ENCODE measurements at places on chromosomes 1 and 21.

- DNase-seq: peak; percentile 12
These were observed 51.1 kb downstream of the PHC2 start for GRCh38 chr1:33379631-33380354.

GRCh38 chr1:56439610-56440264, 139.6 kb downstream of the PLPP3 start:
- DNase-seq: no peak

DNA sequence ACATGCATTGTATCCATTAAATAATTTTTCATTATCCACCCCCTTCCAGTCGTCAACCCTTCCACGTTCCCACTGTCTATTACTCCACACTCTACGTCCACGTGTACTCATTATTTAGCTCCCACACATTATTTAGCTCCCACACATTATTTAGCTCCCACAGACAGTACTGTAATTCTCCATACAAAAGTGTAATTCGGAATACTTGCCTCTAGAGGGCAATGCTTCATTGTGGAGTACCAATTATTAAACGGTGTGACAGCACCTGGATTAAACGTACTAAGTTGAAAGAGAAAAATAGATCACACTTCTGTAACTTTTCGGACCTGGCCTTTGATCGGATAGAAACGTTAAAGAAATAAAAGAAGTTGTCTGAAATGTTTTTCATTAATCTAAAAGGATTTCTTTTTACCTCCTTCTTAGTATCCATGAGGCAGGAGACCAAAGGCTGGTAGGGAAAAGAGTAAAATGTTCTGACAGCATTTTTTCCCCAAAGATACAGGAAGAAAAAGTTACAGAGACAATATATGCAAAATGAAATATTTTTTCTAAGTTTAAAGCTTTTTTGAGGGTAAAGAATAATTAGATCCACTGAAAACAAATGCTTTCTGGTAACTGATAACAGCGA, 99.2 kb downstream of the LHX8 start:
- peak; percentile 12 for DNase-seq

GRCh38 chr1:231896806-231897205, 270.2 kb downstream of the DISC1 start:
- no peak for DNase-seq

- DNase-seq: no peak
These were observed 66.5 kb downstream of the AK4 start for GRCh38 chr1:65214340-65215027.

DNA sequence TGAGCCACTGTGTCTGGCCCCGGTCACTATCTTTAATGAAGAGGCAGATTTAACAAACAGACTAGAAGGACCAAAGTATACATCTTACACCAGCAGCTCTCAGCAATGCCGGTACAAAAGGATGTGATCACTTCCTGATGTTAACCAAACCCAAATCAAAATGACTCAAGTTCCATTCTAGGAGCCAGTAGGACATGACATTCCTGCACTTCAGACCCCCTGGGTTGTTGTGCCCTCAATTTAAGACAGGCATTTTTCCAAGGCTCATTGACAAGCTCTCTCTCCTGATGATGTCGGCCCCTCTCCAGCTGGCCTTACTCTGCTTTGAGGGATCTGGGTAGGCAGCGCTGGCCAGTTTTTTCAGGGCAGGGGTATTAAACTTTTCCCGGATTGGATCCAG, 35.1 kb downstream of the YARS1 start:
- no peak for DNase-seq

- DNase-seq: no peak
These were observed 4.7 kb downstream of the UROD start for GRCh38 chr1:45016767-45017166.

GRCh38 chr1:184469396-184469795, 82.6 kb downstream of the C1orf21 start:
- DNase-seq: no peak

GRCh38 chr1:71853360-71853759, 429.0 kb downstream of the NEGR1 start:
- DNase-seq: no peak

GRCh38 chr21:28480470-28480869, 512.2 kb downstream of the LTN1 start:
- no peak for DNase-seq

GRCh38 chr1:162902416-162902815, 41.4 kb upstream of the CCDC190 start:
- DNase-seq: peak; percentile 18

- DNase-seq: peak; percentile 19
These were observed 35.4 kb upstream of the ZNF281 start for GRCh38 chr1:200445213-200445612.

GRCh38 chr1:183363972-183364371, 54.2 kb downstream of the NMNAT2 start:
- DNase-seq: peak; percentile 98

DNA sequence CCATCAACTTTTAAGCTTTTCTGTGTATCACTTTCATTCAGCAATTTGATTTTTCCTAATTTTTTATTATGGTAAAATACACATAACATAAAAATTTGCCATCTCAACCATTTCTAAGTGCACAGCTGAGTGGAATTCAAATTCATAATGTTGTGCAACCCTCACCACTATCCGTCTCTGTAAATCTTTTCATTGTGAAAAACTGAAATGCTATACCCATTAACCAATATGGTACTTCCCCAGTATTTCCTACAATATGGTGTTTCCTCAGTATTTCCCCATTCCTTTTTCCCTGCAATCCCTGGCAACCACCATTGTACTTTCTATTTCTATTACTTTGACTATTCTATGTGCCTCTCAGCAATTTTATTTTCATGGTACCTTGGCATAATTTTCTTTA, 6.8 kb downstream of the STPG1 start:
- DNase-seq: peak; percentile 87

DNA sequence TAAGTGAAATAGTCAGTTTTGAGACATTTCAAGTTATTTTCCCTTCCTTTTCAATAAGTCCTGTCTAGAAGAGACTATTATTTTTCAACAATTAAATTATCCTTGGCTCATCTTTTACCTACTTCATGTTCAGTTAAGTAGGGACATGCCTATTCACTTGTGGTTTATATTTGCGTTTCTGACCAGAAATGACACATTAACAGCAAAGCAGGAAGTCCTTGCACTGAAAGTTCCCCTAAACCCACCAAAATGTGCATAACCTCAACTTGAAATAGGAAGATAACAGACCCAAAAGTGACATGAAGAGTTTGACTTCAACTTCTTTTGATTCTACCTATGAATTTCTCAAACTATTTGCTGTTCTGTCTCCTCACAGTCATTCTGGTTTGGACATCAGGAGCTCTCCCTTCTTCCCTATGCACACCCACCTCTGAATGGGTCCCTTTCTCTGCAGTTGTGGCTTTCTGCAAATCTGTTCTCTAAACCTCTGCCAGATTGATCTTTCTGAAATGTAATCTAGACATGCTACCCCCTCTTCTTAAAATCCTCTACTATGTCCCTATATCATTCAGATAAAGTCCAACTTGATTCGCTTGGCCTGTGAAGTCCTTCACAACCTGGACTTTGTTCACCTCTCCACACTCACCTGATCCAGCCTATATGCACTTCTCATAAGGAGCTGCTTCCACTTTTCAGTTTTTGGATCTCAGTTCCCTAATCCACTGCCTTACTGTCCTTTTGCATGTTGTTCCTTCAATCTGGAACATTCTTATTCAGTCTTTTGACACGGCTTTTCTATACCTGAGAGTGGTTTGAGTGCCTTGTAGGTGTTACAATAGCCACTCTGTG, 661.5 kb upstream of the ADGRL4 start:
- no peak for DNase-seq

- peak; percentile 70 for DNase-seq
These were observed 9.7 kb upstream of the LYST start for GRCh38 chr1:235876402-235876841.

- DNase-seq: no peak
These were observed 280.1 kb upstream of the ST6GALNAC5 start for GRCh38 chr1:76587212-76587611.

GRCh38 chr1:38127428-38127827, 80.8 kb upstream of the POU3F1 start:
- DNase-seq: no peak

GRCh38 chr1:36866169-36866814, 168.0 kb downstream of the GRIK3 start:
- no peak for DNase-seq

GRCh38 chr1:89578151-89578550, 53.5 kb downstream of the LRRC8B start:
- DNase-seq: no peak

DNA sequence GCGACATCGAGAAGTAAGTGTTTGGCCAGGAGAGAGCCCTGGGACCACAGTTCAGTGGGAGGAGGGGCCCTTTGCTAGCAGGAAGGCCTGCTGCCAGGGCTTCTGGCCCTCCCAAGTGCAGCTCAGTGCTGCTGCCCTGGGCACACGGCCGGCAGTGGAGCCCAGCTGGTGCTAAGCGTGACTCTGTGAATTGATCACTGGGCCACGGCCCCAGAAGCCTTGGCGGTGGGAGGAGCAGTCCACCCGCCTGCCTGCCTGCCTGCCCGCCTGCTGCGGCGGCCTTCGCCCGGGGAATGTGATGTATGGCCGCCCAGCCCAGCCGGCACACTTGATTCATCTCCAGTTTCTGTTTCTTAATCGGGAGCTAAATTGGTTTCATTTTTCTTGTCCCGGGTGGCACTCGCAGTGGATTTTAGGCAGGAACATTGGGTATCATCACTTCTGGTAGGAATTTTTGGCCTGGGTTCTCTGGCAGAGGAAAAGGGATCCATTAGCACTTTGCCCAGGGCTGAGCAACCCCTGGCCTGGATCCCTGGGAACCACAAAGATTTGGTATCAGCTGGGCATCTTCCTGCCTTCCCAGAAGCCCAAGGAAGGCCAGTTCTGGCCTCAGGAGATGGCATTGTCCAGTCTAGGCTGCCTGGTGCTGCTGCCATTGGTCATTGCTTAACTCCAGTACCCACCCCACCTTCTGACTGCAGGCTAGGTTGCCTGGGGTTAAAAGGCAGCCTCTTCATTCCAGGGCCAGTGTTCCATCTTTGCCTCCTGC, 28.6 kb downstream of the TMEM53 start:
- no peak for DNase-seq

DNA sequence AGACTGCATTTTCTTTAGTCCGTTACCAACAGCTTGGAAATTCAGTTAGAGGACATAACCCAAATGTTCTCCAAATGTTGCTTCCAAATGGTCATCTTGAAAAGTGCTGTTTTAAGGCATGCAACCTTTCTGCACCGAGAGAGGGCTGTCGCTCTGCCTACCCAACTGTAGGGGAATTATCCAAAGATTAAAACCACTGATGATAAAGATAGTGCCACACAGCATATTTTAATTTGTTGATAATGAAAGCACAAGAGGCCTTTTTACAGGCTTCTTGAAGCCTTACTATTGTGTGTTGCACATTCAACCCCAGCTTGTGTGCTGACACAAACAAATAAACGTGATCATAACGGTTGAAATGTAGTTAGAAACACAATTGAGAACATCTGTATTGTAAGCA, 121.5 kb downstream of the LMO4 start:
- no peak for DNase-seq

DNA sequence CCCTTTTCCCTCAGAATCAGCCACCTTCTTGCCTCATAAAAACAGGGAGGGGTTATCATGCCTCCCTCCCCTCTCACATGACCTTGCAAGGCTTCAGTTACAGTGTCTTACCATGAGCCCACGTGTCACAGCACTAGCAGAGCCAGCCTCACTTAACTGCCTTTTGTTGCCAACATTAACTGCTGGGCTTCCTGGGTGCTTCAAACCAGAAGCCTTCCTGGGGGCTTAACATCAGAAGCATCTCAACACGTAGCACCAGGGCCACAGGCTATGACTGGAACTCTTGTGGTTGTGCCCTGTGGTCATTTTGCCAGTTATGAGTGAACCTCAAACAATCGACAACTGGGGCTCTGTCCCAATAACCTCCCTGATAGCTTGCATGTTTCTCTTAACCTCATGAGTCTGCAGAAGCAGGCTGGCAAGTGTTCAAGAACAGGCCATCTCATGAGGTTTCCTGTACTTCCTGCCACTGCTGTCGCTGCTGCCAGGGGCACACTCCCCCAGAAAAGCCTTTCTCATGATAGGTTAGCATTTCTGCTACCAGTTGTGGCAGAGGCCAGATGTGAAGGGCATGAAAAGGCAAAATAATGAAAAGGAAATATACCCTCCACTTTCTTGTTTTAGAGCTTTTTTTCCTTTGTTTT, 132.2 kb downstream of the GLUL start:
- DNase-seq: peak; percentile 63

DNA sequence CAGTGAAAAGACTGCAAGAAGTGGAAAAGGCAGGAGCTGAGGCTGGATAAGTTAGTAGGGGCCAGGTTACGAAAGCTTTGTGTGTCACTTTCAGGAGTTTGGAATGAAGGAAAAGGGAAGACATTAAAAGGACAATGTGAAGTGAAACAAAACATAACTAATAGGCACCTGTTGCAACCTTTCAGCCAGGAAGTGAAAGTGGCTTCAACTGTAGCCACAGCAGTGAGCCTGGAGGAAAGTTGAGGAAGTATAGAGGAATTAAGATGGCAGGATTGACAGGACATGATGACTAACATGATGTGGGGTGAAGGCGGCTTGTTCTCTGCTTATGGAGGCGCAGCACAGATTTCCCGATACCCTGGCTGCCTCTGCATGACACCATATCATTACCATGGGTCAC, 68.9 kb downstream of the C4BPA start:
- peak; percentile 80 for DNase-seq

- no peak for DNase-seq
These were observed 11.2 kb upstream of the KCNQ4 start for GRCh38 chr1:40772146-40772955.

GRCh38 chr21:43303275-43304178, 123.4 kb downstream of the SIK1 start:
- no peak for DNase-seq

GRCh38 chr21:33886321-33886720, 29.3 kb downstream of the ATP5PO start:
- DNase-seq: no peak

- peak; percentile 61 for DNase-seq
These were observed 17.6 kb downstream of the RIT1 start for GRCh38 chr1:155893389-155894142.

- DNase-seq: peak; percentile 78
These were observed 7.6 kb downstream of the GPA33 start for GRCh38 chr1:167082511-167083027.

GRCh38 chr1:188062456-188062855, 1233.7 kb downstream of the PLA2G4A start:
- no peak for DNase-seq

DNA sequence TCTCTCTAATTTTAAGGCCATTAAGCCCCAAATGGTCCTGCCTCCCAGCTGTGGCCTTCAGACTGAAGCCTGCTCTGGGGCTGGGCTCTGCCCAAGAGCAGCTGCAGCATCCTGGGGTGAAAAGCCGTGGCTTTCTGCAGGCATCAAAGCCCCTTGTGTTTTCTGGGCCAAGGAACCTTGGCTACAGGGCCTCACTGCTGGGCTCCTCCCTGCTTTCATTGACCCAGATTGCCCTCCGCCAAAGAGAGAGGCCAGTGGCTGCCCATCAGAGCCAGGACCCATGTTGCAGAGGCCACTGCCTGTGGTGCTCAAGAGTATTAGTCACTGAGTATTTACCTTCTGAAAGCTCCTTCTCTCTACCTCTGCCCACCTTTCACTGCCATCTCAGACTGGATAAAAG, 1.6 kb downstream of the ZNF648 start:
- no peak for DNase-seq

Measured in inflammatory macrophage treated with lipopolysaccharide for 1 hour (primary cell).